Retinal pigment epithelial cell (primary cell): ENCODE measurements at places on chromosomes 5 and 9.

DNA sequence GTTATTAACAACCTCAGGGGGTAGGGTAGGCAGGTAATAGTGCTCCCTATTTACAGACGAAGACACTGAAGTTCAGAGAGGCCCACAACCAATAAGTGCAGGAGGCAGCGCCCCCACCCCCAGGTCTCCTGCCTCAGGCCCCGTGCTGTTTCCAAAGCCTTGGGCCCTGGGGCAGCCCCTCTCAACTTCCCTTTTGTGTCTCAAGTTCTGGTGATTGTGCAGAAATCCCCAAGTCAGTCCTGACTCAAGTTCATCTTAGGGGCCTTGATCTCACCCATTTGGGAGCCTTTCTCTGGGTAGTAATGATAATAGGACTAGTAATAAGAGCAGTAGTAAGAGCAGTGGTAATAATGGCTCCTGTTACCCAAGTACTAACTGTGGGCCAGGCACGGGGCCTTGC is 35.5 kb upstream of the ASS1 start:
- no peak for DNase-seq

DNA sequence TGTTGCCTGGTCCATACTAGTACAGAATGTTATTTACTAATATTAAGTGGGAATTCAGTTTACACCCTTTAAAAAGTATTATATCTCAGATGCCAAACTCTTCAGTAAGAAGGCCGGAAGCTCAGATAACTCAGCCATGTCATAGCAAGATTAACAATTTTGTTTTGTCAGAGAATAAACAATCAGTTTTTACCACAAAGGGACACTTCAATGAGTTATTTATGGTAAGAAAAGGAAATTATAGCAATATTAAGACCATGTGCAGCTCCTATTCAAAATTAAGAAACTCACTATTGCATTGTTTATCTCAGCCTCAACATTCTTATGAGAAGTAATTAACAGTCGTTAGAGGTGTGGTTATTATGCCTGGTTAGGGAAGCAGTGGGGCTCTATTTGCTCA is 13.1 kb upstream of the ARL15 start:
- no peak for DNase-seq

- no peak for DNase-seq
Measured at GRCh38 chr5:135750506-135750905, 84.0 kb upstream of the SLC25A48 start.

GRCh38 chr5:111829701-111830100 is 72.7 kb upstream of the NREP start:
- DNase-seq: peak; percentile 75

DNA sequence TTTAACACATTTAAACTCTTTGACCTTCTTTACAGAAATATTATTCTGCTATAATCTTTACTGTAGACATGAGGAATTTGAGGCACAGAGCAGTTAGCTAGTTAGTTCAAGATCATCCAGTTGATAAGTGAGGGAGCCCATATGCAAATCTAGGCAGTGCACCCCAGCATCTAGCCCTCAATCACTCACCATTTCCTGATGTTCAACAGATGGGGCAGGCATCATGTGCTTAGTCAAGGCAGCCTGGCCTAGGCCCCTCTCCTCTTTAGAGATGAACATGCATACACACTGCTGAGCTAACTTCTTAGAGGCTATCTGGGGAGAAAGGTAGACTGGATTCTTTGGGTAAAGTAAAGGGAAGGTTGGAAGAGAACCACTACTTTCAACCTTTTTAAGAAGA is 206.8 kb upstream of the SLC24A2 start:
- no peak for DNase-seq

DNA sequence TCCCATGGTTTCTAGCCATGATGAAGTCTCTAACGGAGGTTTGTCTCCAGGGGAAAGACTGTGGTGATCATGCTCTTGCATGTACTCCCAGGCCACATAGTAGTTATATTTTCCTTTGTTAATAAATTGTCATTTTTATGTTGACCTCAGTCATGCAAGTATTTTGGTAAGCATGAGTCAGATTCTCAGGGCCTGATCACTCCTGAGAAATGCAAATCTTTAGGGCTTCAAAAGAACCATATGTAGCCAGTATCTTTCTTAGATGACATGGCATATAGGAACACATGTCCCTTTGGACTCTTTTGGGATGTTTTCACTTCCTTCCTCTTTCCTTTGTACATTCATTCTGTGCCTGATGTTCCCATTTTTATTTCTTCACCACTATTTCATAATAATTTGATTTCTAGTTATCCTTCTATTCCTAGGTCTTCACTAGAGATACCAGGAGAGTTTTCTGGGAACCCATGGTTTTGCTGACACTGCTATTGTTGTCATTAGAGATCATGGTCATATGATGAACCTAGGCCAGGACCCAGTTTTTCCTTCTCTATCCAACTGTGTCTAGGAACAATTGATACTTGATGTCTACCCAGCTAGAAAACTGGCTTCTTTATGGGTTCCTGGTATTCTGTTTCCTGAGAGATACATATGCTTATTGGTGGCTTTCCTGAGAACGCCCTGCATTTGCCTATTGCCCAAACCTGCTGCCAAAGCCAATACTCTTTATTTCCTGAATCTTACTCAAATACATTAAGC is 248.1 kb upstream of the NREP start:
- DNase-seq: no peak

GRCh38 chr9:120717176-120717575 is 2.9 kb upstream of the MEGF9 start:
- no peak for DNase-seq

DNA sequence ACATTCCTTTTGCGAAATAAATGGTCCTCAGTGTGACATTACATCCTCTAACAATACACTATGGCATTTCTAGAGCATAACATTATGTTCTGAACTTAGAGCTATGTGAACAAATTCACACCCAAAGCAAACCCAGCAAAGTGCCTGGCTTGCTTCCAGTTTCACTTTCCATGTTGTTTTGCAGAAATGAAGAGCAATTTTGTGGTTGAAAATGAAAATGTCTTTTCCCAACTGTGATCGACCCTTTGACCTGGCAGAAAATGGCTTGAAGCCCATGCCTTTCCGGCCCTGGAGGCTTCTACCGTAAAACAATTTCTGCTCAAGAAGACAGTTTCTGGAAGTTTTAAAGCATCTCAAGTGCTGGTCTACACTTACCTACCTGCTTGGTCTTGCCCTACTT is 344.7 kb upstream of the RGMB start:
- no peak for DNase-seq

- DNase-seq: no peak
Measured at GRCh38 chr5:66875315-66875714, 279.1 kb downstream of the MAST4 start.

- no peak for DNase-seq
Measured at GRCh38 chr5:471750-472058, 28.7 kb downstream of the EXOC3 start.

DNA sequence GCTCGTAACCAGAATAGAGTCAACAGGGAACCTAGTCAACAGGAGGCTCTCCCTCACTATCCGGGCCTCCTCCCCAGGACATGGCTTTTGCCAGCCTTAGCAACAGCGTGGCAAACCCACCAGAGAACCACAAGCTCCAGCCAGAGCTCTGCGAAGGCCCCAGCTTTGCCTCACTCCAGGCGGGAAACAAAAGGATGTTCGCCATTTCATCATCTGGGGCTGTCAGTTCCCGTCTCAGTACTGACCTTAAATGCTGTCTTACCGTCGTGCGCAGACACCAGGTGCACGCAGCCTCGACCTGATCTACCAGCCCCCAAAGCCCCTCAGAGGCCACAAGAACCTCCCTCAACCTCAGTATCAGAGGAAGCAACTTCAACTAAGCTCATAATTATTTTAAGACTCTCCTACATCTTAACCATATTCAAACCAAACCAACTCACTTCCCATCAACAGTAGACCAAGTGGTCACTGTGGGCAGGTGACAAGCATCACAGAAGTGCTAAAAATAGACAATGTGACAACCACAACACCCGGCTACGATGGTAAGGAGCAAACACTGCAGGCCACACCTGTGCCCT is 71.4 kb downstream of the SEMA4D start:
- no peak for DNase-seq

DNA sequence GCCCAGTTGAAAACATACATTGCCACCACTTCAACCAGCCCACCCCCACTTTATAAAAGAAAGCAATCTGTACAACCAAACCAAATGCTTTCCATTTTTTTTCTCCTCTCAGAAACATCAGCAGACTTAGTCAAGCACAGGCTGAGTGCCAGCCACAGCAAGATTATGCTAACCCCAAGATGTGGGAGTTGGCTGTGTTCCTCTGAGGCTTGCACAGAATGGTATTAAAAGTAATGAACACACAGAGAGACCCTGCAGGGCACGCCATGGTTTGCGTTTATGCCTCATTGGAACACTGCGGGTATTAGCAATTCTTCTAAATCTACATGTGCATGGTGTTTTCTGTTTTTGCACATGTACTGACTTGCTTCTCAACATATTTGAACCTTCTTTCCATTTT is 419.9 kb upstream of the GRAMD2B start:
- peak; percentile 99 for DNase-seq

DNA sequence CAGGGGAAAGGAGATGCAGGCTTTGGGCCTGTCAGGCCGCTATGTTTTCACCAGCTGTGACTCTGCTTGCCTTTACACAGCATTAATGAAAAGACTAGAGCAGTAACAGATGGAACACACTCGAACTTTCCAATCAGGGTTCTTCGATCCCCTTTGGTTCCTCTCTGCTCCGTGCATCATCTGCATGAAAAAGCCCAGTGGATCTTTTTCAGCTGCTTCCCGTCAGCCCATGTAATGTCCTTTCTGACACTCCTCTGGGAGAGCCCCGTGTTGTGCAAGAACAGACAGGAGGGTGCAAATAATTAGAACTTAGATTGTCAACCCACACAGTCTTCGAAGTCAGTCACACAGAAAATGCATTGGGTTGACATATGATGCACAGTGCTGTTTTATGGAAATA is 448.9 kb upstream of the ZNF462 start:
- DNase-seq: no peak

DNA sequence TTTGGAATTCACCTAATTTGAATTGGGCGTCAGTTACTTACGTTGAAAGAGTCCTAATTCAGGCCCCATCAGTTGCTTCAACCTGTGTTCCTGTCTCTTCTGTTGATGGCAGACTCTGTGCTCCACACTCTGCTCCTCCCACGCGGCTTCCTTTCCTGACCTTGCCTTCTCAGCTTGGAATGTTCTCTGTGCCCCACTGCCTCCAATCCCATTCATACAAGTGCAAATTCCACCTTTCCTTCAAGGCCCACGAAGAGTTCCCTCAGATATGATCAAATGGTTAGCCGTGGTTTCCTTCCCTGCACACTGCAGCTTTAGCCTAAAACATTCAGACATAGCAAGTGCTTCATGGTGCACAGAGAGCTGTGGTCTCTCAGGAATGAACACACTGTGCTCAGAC is 65.7 kb downstream of the SREK1 start:
- DNase-seq: no peak

GRCh38 chr5:125038477-125038876 is 292.0 kb upstream of the ZNF608 start:
- DNase-seq: no peak

DNA sequence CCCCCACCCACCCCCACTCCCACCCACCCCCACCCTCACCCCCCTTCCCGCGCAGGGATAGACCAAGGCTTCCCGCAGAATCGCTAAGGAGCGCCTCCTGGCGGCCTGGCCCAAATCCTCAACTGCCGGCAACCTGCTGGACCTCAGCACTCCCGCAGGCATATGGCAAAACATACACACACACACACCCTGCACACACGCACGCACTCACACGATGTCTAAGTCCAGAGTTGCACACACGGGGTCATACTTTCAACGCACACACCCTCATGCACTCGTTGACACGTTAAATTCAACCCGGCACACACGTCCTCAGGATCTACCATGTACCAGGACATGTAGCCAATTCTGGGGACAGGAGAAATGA is 1.7 kb downstream of the CPLX2 start:
- no peak for DNase-seq

- no peak for DNase-seq
Measured at GRCh38 chr5:92505925-92506324, 1075.1 kb downstream of the NR2F1-AS1 start.

DNA sequence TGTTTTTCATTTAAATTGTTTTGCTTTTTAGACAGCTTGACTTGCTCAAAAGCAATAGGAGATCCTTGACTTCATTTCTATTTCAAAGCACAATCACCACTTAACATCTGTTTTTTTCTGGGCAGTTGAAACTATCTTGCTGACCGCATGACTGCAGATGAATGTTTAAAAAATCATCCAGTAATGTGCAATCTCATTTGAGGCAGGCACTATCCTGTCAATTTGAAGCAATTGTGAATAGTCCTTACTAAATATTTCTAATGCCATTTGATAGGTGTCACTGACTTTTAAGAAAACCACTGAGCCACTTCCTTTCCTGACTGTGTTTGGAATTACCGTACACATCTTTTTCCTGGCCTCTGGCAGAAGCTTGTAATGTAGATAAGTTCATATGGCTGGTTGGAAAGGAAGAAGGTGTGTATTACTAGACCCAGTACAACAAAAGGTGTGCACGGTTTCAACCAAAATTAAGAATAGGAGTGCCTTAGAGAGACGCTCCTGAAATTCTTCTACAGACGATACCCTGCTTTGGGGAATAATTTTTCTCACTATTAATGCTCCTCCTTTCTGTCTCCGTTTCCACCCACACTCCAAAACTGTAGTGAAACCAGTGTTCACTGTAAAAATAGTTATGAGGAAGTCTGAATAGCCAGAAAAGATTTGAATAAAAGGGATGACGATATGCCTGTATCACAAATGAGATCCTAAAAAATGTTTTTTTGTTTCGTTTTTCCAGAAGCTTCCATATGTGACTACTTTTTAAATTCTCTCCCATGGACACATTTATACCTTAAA is 136.7 kb upstream of the MOCS2 start:
- no peak for DNase-seq

- peak; percentile 85 for DNase-seq
Measured at GRCh38 chr9:123339666-123340510, 16.1 kb upstream of the CRB2 start.

DNA sequence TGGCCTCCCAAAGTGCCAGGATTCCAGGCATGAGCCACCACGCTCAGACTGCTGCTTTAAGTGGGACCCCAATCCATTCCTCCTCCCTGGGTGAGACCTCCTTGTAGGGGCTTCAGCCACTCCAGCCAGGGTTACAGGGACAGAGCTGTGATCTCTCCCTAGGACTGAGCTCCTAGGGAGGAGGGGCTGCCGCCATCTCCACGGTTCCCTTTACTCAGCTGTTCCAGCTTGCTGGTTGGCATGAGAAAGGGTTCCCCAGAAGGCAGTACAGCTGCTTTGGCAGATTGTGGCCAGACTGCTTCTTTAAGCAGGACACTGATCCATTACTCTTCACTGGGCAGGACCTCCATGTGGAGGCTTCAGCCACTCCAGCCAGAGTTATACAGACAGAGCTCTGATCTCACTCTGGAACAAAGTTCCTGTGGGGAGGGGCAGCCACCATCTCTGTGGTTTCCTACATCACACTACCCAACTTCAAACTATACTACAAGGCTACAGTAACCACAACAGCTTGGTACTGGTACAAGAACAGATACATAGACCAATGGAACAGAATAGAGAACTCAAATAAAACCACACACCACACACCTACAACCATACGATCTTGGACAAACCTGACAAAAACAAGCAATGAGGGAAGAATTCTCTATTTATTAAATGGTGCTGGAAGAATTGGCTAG is 7.2 kb downstream of the INSL6 start:
- DNase-seq: no peak
